Upper lobe of left lung (tissue), 6 donors: ENCODE measurements at places on chromosomes 12 and 14. TPM values are rescaled to one million over a fixed set of nuclear protein-coding genes. Genes with fewer than 3 reads are reported as not detected.

TDRD9 gene
- total RNA-seq: 6.5 TPM

GRCh38 chr12:132490422-132491137, 629 bp downstream of the FBRSL1 start:
- DNase-seq: no peak

- no peak for DNase-seq
These were observed 177.3 kb upstream of the NUDT4 start for GRCh38 chr12:93200291-93200917.

DNA sequence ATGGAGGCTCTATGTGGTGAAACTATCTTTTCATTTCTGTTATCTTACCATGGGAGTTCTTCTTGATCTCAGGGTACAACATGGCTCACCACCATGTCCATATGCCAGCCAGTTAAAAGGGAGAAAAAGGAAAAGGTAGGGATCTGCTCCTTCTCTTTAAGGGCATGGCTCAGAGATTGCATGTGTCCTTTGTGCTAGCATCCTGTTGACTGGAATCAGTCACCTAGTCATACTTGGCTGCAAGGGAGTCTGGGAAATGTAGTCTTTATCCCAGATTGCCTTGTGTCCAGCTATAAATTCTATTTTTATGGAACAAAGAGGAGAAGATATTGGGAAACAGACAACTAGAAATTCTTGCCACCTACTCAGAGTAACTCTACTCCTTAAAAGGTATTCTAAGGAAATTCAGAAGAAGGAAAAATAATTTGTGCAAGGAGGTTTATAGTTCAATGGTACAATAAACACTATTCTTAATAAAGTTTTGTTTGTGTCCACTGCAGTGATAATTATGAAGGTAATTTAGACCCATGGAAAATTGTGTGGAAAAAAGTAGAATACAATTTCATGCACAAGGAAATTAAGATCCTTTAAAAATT, 86.4 kb upstream of the RPH3A start:
- no peak for DNase-seq

DNA sequence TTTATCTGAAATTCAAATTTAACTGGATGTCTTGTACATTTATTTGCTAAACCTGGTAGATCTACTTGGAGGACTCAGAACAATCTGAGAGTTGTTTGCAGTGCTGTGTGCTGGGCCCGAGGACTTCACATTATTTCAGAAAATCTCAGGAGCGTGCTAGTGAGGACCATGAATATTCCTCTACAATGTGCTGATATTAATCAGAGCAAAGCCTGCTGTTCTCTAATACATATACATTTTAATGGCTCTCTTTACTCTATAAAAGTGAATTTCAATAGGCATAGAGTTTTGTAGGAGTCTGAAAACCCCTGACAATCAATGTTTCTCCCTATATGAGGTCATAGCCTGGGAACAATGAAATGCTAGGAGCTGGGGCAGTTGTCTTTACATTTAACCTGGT, 144.3 kb downstream of the NEDD1 start:
- DNase-seq: no peak

SERPINA12 gene
- not detected for total RNA-seq

GALNT6 gene
- total RNA-seq: 21.9 TPM
